ENCODE measurements at places on chromosomes 2 and 18.

DNA sequence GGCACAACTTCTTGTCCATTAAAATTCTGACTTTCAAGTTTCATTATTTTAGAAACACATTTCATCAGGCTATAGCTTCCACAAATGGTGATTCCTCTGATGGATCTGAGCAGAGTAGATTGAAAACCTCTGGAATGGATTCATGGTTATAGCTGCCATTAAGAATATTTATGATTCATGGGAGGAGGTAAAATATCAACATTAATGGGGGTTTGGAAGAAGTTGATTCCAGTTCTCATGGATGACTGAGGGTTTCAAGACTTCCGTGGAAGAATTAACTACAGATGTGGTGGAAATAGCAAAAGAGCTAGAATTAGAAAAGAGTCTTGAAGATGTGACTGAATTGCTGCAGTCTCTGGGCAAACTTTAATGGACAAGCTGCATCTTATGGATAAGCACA, 797.4 kb downstream of the SUCLG1 start:
- DNase-seq, result no peak

GRCh38 chr2:224573724-224574123, 11.4 kb downstream of the CUL3 start:
- DNase-seq, result no peak

GRCh38 chr2:142190805-142191204, 60.0 kb upstream of the LRP1B start:
- no peak for DNase-seq

GRCh38 chr2:127012868-127013267, 94.1 kb downstream of the BIN1 start:
- DNase-seq, result no peak

DNA sequence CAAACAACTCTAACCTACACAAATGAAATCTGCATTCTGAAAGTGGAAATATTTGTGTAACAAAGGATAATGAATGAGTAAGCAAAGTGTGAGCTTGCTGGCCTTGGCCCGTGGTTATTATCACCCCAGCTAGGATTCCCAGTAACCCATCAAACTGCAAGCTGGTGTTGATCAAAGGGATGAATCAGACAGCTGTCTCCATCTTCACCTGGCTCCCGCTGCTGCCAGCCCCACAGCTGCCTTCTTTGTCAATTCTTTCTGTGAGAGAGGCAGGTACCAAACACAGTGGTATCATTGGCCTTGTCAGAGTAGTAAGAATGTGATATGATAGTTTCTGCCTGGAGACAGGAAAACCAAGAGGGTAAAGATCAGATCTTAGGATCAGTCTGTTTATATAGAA, 25.2 kb upstream of the RGPD4 start:
- no peak for DNase-seq

- no peak for DNase-seq
These were observed 109.1 kb downstream of the CDK15 start for GRCh38 chr2:201915446-201915845.

- no peak for DNase-seq
These were observed 128.0 kb downstream of the ASB1 start for GRCh38 chr2:238554468-238555315.

- no peak for DNase-seq
These were observed 8.0 kb upstream of the D2HGDH start for GRCh38 chr2:241726459-241726858.

DNA sequence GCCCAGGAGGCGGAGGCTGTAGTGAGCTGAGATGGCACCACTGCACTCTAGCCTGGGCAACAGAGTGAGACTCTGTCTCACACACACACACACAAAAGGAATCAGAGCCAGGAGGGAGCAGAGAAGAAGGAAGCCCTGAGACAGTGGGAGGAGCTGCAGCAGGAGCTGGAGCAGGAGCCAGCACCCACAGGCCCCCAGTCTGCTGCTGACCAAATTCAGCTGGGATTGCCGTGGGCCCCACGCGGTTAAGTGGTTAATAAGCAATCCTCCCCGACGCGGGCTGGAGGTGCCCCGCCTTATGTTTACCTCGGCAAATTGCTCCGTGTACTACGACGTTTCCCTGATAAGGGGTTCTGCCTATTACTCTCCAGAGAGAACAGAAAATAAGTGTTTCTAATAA, 265.3 kb downstream of the TWIST2 start:
- no peak for DNase-seq

DNA sequence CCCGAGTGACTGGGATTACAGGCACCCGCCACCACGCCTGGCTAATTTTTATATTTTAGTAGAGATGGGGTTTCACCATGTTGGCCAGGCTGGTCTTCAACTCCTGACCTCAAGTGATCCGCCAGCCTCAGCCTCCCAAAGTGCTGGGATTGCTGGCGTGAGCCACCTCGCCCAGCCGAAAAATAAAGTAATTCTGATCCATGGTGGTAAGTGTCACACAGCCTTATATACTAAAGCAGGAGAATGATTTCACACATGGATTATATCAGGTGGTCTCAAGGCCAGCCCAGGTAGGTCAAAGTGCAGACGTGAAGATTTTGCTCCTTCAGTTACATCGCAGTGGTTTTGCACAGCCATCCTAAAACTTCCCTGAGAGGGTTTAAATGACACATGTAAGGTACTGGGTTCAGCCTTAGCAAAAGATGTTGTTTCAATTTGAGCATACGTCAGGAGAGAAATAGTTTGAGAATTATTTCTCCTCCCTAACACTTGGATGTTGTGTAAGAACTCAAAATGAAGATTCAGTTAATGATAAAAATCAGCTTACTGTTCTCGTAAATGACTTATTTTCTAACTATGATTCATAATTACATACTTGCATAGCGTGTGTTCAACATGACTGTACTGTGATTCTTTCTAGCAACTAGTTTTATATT, 93.0 kb upstream of the SLC39A10 start:
- DNase-seq, result no peak

DNA sequence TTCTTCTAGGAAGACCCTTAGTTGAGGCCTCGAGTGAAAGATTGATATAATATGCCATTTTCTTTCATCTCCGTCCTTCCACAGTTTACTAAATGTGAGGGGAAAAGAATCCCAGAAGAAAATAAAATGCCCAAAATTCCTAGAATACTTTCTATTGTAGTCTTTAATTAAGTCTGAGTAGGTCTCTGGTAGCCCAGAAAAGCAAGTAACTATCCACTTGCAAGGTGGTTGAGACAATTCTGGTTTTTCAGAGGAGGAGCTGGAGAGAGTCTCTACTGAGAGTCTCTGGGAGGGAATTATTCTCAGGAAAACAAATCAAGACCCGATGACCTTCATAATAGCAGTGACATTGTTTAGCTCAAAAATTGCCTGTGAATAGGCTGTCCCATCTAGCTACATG, 63.9 kb upstream of the TTC39C start:
- DNase-seq, result no peak

DNA sequence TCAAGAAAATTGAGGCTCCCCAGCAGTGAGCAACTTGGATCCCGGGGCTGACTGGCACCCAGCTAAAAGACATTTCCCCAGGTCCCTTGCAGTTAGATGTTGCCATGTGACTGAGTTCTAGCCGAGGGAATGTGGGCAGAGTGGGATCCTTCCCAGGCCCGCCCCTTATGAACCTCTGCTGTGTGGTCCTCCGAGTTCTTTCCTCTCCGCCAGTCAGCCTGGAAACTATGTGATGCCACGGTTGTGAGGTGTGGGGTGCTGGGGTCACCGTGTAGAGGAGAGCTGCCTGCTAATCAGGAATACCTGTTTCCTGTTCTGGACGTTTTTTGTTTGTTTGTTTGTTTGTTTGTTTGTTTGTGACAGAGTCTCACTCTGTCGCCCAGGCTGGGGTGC, 45.5 kb downstream of the TMEM37 start:
- DNase-seq, result no peak

- DNase-seq, result no peak
These were observed 50.5 kb downstream of the MAPK4 start for GRCh38 chr18:50610349-50610748.

GRCh38 chr2:205496772-205497171, 185.5 kb upstream of the NRP2 start:
- no peak for DNase-seq

All from sciatic nerve (tissue), 2 donors.